ENCODE measurements at places on chromosomes 4 and X. TPM values are rescaled to one million over a fixed set of nuclear protein-coding genes. Genes with fewer than 3 reads are reported as not detected.

DNA sequence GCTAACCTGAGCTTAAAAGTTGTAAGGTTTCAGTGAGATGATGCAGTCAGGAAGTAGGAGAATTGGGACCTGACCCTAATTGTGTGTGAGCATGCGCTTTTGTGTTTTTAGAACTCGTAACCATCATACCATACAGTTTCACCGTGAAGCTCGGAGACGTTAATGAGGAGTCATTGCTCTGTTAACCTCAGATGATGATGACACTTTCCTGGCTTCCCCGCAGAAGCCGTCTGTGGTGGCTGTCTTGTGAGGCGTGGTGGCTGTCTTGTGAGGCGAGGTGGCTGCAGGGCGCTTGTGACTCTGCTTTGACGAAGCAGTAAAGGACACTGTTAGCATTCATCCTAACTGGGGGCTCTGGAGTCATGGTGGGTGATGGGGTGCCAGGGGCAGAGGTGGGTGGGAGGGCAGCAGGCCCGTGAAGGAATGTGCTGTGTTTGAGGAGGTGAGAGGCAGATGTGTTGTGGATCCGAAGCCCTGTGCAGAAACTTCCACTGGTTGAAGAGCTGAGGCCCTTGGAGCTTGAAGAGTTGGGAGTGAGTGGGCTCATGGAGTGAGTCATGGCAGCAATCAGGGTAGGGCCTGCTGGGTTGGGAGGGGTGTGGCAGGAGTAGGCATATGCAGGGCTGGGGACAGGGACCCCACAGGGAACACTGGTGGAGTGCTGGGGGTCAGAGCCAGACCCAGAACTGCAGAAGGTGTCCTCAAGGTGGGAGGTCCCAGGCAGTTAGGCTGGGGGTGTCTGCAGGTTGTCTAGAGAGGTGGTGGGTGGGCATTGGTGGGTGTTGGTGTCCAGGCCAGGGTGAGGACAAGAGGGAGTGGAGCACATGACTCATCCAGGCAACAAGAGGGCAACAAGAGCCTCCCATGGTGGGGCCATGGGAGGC, 57.4 kb downstream of the NSD2 start:
- no peak overlapping the region for H3K4me3 ChIP-seq
- no peaks in the 10 kb centered on the region for H3K27me3 ChIP-seq
- DNase-seq = no peak

DNA sequence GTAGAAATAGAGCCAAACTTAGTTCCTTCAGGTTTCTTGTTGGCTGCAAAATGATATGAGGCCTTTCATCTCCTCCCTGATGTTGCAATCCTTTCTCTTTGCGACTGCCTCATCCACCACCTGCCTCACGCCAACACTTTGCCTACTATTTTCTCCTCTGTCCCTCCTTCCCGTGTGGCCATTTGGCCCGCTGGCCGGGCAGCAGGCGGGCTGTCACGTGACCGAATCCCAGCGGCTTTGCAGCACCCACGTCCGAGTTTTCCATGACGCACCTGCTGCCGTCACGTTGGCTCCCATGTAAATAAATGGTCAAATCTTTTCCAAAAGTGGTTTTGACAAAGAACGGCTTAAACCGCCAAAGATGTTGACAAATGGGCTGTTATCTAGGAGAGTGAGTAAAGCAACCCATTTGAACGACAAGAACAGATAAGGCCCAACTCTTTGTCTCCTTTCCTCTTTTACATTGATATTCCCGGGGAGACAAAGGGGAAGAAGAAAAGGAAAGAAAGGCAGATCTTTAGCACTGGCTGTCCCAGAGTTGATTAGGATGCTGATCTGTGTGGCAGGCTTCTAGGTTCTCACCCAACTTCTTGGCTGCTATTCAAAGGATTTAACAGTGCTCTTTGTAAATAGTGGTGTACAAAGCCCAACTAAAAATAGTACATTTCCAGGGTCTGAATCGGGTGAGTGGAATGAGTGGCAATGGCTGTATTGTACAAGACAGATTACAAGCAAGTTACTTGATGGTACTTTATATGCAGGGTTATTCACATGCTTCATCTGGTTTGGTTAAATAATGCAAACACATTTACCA, 174.2 kb upstream of the JADE1 start:
- no peak overlapping the region for H3K4me3 ChIP-seq
- H3K4me1 ChIP-seq = peaks cover 20% of the 10 kb centered on the region
- H3K36me3 ChIP-seq = no peaks in the 10 kb centered on the region
- no peaks in the 10 kb centered on the region for H3K27me3 ChIP-seq

DNA sequence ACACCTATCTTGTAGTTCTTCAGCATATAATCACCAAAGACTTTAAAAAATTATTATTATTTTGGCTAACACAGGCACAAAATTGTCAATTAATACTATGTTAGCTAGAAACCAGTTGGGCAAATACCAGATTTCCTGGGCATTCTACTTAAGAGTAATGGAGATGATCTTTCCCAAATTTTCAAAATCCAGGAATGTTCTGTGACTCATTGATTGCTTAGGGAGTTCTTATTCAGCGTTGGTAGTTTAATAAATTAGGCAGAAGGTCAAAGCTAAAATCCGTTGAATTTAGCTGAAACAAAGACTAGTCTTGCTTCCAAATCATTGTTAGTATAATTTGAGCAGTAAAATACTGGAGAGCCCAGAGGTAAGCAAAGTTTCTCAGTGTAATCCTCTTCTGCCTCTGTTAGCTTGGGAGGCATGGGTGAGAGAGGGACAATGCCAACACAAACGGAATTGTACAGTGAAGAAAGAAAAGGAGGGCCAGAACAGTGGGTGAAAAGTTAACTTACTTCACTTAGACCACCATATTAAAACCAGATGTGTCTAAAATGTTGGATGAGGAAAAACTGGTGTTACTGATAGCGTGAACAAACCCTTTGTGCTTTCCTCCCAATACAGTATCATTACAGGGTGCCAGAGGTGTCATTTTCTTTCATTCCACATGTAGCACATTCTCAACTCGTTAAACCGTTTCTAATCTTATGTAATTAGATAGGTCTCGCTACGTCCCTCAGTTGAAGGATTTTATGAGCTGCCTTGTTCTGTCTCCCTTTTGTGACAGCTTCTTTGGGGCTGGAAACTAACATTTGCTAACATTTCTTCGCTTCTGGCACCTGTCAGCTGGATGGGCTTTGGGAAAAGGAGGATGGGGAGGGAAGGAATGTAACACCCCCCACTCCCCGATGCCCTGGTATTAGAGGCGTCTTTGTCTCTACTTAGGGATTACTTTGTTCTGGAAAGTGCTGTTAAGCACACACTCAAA, 87.4 kb upstream of the CITED1 start:
- H3K4me3 ChIP-seq = no peak overlapping the region
- H3K27me3 ChIP-seq = peaks cover 77% of the 10 kb centered on the region

DNA sequence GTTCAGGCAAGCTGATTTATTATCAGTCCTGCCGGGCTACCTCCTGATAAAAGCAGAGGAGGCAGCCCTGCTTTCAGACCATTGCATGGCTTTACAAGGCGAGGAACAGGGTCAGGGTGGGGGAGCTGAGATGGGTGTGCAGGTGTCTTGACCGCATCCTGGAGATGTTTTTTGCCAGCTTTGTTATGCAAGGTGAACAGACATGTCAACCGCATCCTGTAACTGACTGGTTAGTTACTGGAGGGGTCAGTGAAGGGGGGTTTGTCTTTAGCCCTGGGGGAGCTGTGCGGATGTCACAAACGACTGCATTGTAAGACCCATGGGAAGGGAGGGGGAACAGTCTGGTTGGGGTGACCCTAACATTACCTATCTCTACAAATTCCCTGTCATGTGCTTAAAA, 10.0 kb downstream of the ADAM29 start:
- DNase-seq = no peak
- peaks cover 6% of the 10 kb centered on the region for H3K4me1 ChIP-seq
- no peak overlapping the region for H3K27ac ChIP-seq
- no peaks in the 10 kb centered on the region for H3K36me3 ChIP-seq
- H3K4me3 ChIP-seq = no peak overlapping the region
- H3K27me3 ChIP-seq = no peaks in the 10 kb centered on the region

GRCh38 chr4:124334119-124334518, 378.4 kb downstream of the ANKRD50 start:
- no peaks in the 10 kb centered on the region for H3K36me3 ChIP-seq
- H3K27ac ChIP-seq = no peak overlapping the region
- DNase-seq = peak; percentile 81
- peak overlapping the region; percentile 23 for H3K4me3 ChIP-seq
- no peaks in the 10 kb centered on the region for H3K27me3 ChIP-seq

The GAGE12C gene
- not detected for total RNA-seq

DNA sequence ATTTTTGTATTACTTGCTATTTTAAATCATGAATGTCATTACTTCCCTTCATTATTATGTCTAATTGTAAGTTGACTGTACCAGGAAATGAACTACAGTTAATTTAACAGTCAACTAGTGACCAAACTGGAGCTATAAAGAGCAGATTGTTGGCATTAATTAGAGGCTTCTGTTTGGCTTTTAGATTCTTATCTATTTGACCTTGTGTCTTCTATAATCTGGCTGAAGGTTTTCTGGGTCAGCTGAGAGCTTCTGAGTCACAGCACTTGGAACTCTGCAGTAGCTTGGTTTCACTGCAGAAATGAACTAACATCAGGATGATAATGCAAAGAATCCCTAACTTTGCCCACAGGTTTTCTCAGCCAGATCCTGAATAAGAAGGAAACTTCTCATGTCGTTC, 169.2 kb upstream of the LEF1 start:
- no peak overlapping the region for H3K27ac ChIP-seq
- H3K4me3 ChIP-seq = no peak overlapping the region
- peak; percentile 5 for DNase-seq
- no peaks in the 10 kb centered on the region for H3K36me3 ChIP-seq
- no peaks in the 10 kb centered on the region for H3K27me3 ChIP-seq
- peaks cover 10% of the 10 kb centered on the region for H3K4me1 ChIP-seq

GRCh38 chr4:77777135-77777807, 41.9 kb downstream of the CNOT6L start:
- H3K4me1 ChIP-seq = peaks cover 27% of the 10 kb centered on the region
- peaks cover 6% of the 10 kb centered on the region for H3K36me3 ChIP-seq
- no peak overlapping the region for H3K27ac ChIP-seq
- no peaks in the 10 kb centered on the region for H3K27me3 ChIP-seq
- peak; percentile 36 for DNase-seq

- H3K27me3 ChIP-seq = no peaks in the 10 kb centered on the region
- no peak overlapping the region for H3K4me3 ChIP-seq
- H3K36me3 ChIP-seq = no peaks in the 10 kb centered on the region
- no peak overlapping the region for H3K27ac ChIP-seq
- H3K4me1 ChIP-seq = no peaks in the 10 kb centered on the region
Measured at GRCh38 chrX:78693536-78693935, 34.4 kb upstream of the RTL3 start.

- H3K4me3 ChIP-seq = no peak overlapping the region
- peaks cover 31% of the 10 kb centered on the region for H3K36me3 ChIP-seq
- no peak overlapping the region for H3K27ac ChIP-seq
- no peaks in the 10 kb centered on the region for H3K27me3 ChIP-seq
Measured at GRCh38 chr4:110184140-110184790, 14.2 kb downstream of the ELOVL6 start.

All from MCF 10A (cell line).